ENCODE measurements at places on chromosomes 6 and 20. TPM values are rescaled to one million over a fixed set of nuclear protein-coding genes. Genes with fewer than 3 reads are reported as not detected.

ADGRG6 gene
- 33.2 TPM for total RNA-seq

DNA sequence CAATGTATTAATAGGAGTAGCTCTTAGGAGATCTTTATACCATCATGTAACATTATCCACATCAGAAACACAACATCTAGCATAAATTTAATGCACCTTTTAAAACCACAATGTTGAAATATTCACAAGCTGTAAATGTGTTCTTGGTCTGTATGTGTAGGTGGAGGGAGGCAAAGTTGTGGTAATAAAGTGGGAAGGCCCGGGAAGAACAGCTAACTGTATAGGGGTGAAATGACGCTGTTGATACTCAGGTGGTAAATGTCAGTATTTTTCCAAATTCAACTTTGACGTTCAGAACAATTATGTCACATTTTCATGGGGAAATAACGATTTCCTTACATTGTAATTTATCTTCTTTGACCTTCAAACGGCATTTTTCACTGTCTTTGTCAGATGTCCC lies 146.0 kb upstream of the STMND1 start:
- no peak for DNase-seq

- DNase-seq: no peak
Measured at GRCh38 chr6:35026434-35027222, 114.5 kb downstream of the TCP11 start.

RIMS1 gene
- 1.3 TPM for total RNA-seq

- no peak for DNase-seq
Measured at GRCh38 chr6:127272576-127272975, 5.9 kb downstream of the RNF146 start.

Data from fibroblast of villous mesenchyme (primary cell).